H9 (cell line): ENCODE measurements at places on chromosomes 12 and 14.

DNA sequence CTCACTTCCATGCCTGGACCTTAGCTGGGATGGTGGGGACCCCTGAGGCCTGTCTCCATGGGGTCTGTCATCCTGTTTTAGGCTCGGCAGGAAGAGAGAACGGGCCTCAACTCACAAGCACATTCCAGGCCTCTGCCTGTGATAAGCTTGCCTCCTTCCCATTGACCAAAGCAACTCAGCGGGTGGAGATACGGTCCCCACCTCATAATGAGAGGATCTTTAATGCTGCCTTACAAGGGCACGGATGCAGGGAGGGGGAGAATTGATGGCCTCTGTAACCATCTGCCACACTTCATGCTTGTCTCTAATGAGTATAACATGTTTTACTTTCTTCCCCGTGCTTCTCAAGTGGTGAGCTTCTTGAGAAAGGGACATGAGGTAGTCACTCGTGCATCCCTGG is 50.0 kb downstream of the GLT1D1 start:
- DNase-seq = no peak
- no peaks in the 10 kb centered on the region for H3K36me3 ChIP-seq

DNA sequence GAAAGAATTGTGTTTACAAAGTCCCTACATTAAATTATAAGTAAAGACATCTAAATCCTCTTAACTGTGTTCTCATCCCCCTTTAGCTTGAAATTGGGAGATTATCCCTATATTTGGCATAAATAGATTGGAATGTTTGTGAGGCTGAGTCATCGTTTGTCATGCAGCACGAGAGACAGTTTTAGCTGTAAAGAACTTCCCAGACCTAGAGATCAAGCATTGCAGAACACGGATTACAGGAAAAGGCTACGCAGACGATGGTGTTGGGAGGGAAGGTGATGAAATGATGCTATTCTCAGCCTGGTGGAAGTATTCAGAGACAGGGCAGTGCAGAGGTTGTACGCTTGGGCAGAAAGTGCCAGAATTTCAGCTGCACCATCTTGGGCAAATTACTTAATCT is 93.8 kb downstream of the PTPRB start:
- H3K27me3 ChIP-seq = no peaks in the 10 kb centered on the region
- peaks cover 3% of the 10 kb centered on the region; the same call in 1 of the 2 replicates for H3K4me1 ChIP-seq
- H3K4me3 ChIP-seq = no peak overlapping the region
- no peak overlapping the region for H3K27ac ChIP-seq
- no peak for DNase-seq

DNA sequence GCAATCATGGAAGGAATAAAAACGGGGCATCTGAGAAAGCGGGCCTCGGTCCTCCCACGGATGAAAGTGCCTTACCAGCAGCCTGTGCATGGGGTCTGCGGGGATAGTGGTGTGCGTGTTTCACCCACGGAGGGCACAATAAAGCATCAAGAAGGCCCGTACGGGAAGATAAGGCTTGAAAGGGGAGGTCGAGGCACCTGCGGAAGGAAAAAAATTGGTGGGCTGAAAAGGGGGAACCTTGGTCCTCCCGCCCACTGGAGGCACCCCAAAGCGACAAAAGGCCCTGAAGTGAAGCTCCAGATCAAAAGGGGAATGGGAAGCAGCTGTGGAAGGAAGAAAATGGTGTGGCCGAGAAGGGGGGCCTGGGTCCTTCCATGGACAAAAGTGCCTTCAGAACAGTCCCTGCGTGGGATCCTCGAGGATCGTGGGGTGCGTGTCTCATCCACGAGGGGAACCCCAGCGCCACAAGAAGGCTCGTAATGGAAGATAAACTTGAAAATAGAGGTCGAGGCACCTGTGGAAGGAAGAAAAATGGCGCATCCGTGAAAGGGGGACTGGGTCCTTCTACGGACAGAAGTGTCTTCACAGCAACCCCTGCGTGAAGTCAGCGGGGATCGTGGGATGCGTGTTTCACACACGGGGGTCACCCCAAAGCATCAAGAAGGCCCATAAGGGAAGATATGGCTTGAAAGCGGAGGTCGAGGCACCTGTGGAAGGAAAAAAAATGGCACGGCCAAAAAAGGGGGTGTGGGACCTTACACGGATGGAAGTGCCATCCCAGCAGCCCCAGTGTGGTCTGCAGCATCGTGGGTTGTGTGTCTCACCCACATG is 276.9 kb downstream of the ALG10 start:
- peaks cover 52% of the 10 kb centered on the region for H3K36me3 ChIP-seq
- DNase-seq = no peak
- no peak overlapping the region for H3K27ac ChIP-seq
- H3K27me3 ChIP-seq = no peaks in the 10 kb centered on the region
- no peaks in the 10 kb centered on the region for H3K4me1 ChIP-seq

GRCh38 chr12:48110691-48111311 is 4.9 kb upstream of the SENP1 start:
- no peaks in the 10 kb centered on the region for H3K27me3 ChIP-seq
- H3K36me3 ChIP-seq = no peaks in the 10 kb centered on the region
- no peak overlapping the region for H3K27ac ChIP-seq
- H3K4me1 ChIP-seq = peaks cover 4% of the 10 kb centered on the region; the same call in 1 of the 2 replicates
- no peak for DNase-seq

DNA sequence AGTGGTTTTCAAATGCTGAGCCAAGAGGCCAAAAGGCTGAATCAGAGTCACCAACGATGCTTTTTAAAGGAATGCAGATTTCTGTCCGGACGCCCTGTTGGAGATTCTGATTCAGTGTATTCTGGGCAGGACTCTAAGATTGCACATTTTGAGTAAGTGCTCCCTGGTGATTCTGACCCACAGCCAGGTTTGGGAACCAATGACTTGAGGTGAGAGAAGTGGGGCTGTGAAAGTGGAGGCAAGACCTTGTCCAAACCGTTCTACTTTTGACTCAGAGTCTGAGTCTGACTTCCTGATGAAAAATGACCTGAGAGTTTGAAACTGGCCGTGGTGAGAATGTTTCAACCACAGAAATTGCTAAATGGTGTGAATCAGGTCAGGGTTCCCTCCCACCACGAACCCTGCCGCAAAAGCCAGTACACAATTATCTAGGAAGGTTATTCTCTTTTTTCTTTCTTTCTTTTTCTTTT is 90.2 kb downstream of the NTN4 start:
- DNase-seq = no peak
- no peaks in the 10 kb centered on the region for H3K36me3 ChIP-seq
- H3K27me3 ChIP-seq = no peaks in the 10 kb centered on the region
- H3K4me3 ChIP-seq = no peak overlapping the region
